ENCODE measurements at places on chromosomes 1 and 21. TPM values are rescaled to one million over a fixed set of nuclear protein-coding genes. Genes with fewer than 3 reads are reported as not detected.
A peak's percentile ranks its signal among the peaks of the same experiment; 100 is the strongest.

- H3K36me3 ChIP-seq = no peaks in the 10 kb centered on the region
- no peak overlapping the region for H3K27ac ChIP-seq
- DNase-seq = no peak
- H3K27me3 ChIP-seq = peaks cover 3% of the 10 kb centered on the region
- no peaks in the 10 kb centered on the region for H3K4me1 ChIP-seq
These were observed 505.2 kb upstream of the NR5A2 start for GRCh38 chr1:199522338-199522737.

DNA sequence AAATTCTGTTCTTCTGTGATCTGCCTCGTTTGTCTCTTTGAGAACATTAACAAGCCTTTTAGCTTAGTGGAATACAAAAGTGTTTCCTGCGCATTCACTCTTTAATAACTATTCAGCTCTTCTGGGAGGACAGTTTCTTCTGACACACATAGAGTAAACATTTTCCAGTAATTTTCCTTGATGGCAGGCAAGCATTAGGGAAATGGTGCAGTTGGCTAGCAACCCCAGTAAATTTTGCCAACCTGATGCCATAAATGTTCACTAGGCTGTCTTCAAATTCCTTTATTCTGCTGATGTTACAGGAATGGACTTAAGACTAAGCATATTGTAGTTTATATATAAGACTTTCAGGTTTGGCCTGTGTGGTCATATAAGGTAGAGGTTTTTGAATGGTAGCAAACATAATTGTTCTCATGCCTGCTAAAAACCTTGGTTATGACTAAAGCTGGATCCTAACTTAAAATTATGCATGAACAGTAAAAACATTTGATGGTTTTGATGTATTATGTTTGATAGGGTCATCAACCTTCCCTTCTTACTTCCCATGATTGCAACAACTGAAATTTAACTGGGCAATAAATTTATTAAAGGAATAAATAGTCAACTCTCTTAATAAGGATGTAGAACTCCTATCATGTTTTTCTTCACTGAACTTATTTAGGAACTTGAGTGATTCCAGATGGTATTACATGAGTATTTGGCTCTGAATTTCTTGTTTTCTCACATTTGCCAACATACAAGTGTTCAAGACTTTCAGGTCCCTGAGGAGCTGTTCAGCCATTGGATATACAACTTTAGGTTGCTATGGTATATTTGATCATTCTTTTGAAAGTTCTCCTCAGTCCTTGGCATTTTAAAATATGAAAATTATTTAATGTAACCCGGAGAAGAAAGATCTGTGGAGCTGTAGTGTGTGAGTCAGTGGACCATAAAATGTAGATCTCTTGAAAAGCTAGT is 223.4 kb downstream of the FMN2 start:
- H3K4me1 ChIP-seq = no peaks in the 10 kb centered on the region
- DNase-seq = no peak

- H3K36me3 ChIP-seq = no peaks in the 10 kb centered on the region
- no peak for DNase-seq
- no peak overlapping the region for H3K27ac ChIP-seq
These were observed 36.3 kb downstream of the TNNI3K start for GRCh38 chr1:74271503-74271902.

GRCh38 chr21:36507397-36508018 is 27.6 kb upstream of the CLDN14 start:
- no peaks in the 10 kb centered on the region for H3K36me3 ChIP-seq
- H3K4me1 ChIP-seq = peaks cover 3% of the 10 kb centered on the region
- no peak overlapping the region for H3K27ac ChIP-seq
- no peak for DNase-seq
- H3K4me3 ChIP-seq = no peak overlapping the region

- peaks cover 12% of the 10 kb centered on the region for H3K4me1 ChIP-seq
- no peaks in the 10 kb centered on the region for H3K36me3 ChIP-seq
- peaks cover 2% of the 10 kb centered on the region for H3K27me3 ChIP-seq
- no peak for DNase-seq
- H3K27ac ChIP-seq = no peak overlapping the region
These were observed 30.6 kb upstream of the KIF21B start for GRCh38 chr1:201054091-201054543.

DNA sequence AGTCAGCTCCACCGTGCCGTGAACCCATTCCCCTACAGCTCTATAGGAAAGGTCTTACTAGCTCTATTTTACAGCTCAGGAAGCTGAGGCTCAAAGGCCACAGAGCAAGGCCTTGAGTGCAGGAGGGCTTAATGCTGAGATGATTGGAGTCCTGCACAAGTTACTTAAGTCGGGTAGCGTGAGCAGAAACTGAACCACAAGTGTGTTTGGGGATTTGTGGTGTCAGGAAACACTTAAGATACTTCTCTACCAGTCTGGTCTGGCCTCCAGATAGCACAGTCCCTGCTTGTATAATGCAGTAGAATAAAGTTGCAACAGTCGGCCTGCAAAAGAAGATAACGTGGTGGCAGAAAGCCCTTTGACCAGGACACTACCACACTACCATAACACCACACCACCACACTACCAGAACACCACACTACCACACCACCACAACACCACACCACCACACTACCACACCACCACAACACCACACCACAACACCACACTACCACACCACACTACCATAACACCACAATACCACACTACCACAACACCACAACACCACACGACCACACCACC is 118.1 kb downstream of the SPSB1 start:
- peak overlapping the region; percentile 40 for H3K27ac ChIP-seq
- peaks cover 29% of the 10 kb centered on the region for H3K4me1 ChIP-seq
- no peak for DNase-seq
- H3K27me3 ChIP-seq = no peaks in the 10 kb centered on the region

GRCh38 chr1:194268839-194269238 is 1082.4 kb upstream of the B3GALT2 start:
- no peak overlapping the region for H3K4me3 ChIP-seq
- no peak for DNase-seq
- H3K36me3 ChIP-seq = no peaks in the 10 kb centered on the region
- H3K27ac ChIP-seq = no peak overlapping the region
- no peaks in the 10 kb centered on the region for H3K4me1 ChIP-seq

GRCh38 chr1:244273845-244274619 is 177.7 kb downstream of the ADSS2 start:
- H3K4me3 ChIP-seq = no peak overlapping the region
- no peak overlapping the region for H3K27ac ChIP-seq
- peaks cover 6% of the 10 kb centered on the region for H3K4me1 ChIP-seq
- no peak for DNase-seq
- H3K36me3 ChIP-seq = no peaks in the 10 kb centered on the region

DNA sequence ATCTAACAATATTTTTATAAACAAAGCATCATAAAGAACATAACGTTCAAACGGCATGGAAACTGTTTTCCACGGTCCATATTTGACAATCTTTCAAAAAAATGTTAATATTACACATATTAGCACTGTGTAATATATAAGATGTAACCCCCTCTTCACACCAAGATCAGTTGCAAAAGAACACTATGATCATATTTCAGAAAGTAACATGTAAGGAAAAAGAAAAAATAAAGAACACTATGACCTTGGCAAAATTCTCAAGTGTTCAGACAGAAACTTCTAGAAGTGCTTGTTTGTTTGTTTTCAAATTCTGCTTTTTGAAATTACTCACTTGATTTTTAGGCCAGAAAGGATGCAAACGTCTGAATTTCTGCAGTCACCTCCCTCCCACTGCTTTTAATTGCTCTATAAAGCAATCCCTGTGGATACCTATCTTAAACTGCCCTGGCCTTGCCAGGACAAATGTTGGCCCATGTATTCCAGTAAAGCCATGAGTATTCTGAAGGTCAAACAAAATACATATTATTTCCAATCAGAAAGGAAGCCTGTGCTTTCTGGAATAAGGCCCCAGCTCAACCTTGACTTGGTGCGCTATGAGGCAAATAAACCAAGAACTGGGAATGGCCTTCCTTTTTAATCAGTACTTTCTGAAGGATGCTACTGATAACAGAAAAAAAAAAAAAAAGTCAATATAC is 68.6 kb downstream of the TGFBR3 start:
- no peaks in the 10 kb centered on the region for H3K36me3 ChIP-seq
- H3K27ac ChIP-seq = no peak overlapping the region
- H3K4me3 ChIP-seq = no peak overlapping the region
- peaks cover 33% of the 10 kb centered on the region for H3K4me1 ChIP-seq

DNA sequence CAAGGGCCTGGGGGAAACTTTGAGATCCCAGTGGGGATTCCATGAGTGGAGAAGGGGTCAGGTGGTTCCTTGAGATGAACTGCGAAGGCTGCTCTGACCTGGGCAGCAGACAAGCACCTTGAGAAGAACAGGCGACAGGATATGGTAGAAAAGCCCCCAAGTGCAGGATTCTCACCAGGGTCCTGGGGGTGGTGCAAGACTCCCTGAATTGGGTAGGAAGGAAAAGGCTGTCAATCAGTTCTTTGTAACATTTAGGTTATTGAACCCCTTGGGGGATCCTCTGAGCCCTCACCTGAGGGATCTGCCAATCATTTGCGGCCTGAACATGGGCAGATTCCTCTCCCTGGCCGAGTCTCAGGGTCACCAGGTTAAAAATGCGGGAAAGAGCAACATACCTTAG is 2.4 kb upstream of the PRAMEF12 start:
- DNase-seq = no peak
- peaks cover 3% of the 10 kb centered on the region for H3K27me3 ChIP-seq
- H3K4me3 ChIP-seq = no peak overlapping the region
- H3K27ac ChIP-seq = no peak overlapping the region

GRCh38 chr1:67748630-67749029 is 63.6 kb downstream of the GADD45A start:
- DNase-seq = no peak
- no peak overlapping the region for H3K27ac ChIP-seq
- no peak overlapping the region for H3K4me3 ChIP-seq

Gene CFHR4
- not detected for total RNA-seq

Gene CR1L
- not detected for total RNA-seq

Gene CELA2B
- not detected for total RNA-seq

Gene NOC2L
- 150 TPM for total RNA-seq

Gene RIIAD1
- total RNA-seq = not detected

Gene ITLN2
- total RNA-seq = not detected

Gene KRTAP7-1
- total RNA-seq = not detected

Gene RHOC
- 74.7 TPM for total RNA-seq

Data from activated T-helper 2 cell treated with anti-CD3 and anti-CD28 coated beads, Interferon-gamma antibody, Interleukin-2, Interleukin-4, amounts not matched to agents 10 μg/mL and 5 μg/mL and 100 μg/mL, durations not matched to agents 14 hours and 24 hours and 36 hours (primary cell).